PC-9 (cell line): ENCODE measurements at places on chromosomes 4 and X. TPM values are rescaled to one million over a fixed set of nuclear protein-coding genes. Genes with fewer than 3 reads are reported as not detected.

GRCh38 chr4:94804650-94805049 is 46.9 kb downstream of the BMPR1B start:
- DNase-seq = no peak

The CENPU gene
- total RNA-seq = 25.5 and 47.7 TPM in 2 replicates

The FOXR2 gene
- total RNA-seq = not detected in 2 replicates

The HELT gene
- total RNA-seq = not detected in 2 replicates
